Ovary (tissue), 10 donors: ENCODE measurements at places on chromosomes 2 and 18.

GRCh38 chr2:240966906-240967680 lies 31.3 kb upstream of the SNED1 start:
- DNase-seq: peak; percentile 18

DNA sequence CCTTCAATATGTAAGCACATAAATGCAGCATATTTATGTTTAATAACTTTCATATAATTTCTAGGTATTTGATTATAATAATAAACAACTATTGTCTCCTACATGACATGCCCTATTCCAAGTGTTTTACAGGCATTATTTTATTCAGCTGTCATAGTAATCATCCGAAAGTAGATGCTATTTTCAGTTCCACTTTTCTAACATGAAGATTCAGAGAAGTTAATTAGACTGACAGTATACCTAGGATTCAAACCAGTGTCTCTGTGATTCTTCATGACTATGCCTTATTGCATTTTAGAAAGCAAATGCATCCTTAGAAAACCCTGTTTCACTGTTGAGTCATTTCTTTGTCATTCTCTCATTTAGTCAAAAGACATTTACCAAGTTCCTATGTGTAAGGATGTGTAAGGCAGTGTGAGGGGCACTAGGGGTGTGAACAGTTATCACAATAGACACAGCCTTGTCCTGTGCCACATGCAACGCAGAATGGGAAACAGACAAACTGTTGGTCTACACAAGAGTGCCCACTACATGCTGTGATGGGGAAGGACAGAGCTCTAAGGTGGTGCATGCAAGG lies 79.8 kb downstream of the DTNA start:
- DNase-seq: no peak

DNA sequence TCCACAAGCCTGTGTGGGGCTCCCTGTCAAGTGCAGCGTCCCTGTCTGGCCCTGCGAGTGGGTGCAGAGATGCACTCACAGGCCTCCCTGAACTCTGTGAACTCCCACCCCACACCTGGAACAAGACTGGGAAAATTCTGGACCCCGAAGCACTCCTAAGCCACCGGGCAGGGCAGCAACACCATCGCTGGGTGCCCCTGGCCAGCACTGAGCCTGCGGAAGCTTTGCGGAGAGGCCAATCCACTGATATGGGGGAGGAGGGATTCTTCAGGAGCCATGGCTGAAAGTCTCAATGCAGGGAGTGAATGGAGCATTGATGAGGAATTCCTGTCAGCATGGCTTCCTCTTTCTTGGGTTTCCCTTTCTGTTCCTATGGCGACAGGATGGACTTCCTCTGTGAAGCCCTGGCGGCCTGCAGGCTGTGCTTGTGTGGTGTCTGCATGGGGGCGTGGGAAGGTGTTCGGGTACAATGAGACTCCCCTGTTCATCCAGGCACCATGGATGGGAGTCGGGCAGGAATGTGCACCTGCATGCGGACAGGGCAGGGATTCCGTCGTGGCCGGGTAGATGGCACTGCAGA lies 15.1 kb downstream of the TRIB2 start:
- no peak for DNase-seq

DNA sequence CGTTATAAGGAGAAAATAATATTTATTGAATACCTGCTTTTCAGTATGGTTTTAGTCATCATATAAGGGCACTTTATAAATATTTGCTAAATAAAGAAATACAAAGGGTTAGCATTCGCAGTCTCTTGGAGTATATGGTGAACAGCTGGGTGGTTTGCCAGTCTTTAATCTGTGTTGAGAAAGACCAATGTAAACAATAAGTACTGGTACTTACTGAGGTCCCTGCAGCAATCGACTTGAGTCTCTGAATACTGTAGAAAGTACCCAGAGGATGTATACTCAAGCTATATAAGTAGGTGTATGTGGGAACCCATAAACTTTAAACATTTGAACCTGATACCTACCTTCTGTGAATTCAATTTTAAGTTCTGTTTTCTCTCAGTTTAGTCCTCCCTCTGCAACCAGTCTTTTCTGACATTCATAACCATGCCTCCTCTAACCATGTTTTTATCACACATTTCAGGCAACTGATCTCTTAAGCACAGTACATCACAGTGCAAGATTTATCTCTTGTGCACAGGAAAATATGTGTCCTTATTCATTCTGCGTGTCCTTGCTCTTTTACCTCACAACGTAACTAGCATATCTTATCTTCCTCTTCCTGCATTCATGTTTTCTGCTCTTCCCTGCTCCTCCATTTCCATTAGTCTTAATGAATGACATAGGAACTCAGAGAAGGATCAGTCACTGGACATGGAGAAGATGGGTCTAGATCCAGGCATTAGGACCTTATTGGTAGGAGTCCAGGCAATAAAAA lies 21.7 kb downstream of the C18orf63 start:
- no peak for DNase-seq
